Esophagus squamous epithelium (tissue), 5 donors: ENCODE measurements at places on chromosomes 5 and 9.

- DNase-seq = no peak
Measured at GRCh38 chr5:170265522-170265921, 32.1 kb downstream of the LCP2 start.

DNA sequence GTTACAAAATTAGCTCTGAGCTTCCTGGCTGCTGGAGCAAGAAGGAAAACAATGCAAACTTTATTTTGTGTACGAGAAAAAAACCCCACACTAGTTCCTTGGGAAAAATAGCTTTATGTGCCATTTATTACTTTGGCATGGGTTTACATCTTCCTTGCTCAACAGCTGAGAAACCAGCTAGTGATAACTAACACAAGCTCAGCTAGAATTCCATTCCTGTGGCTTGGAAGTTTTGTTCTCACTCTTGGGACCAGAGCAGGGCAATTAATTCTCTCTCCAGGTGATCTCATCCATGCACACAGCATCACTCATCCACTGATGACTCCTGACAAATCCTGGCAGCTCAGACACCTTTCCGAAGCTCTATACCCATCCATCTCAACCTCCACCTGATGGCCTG is 104.1 kb downstream of the CRB2 start:
- no peak for DNase-seq

DNA sequence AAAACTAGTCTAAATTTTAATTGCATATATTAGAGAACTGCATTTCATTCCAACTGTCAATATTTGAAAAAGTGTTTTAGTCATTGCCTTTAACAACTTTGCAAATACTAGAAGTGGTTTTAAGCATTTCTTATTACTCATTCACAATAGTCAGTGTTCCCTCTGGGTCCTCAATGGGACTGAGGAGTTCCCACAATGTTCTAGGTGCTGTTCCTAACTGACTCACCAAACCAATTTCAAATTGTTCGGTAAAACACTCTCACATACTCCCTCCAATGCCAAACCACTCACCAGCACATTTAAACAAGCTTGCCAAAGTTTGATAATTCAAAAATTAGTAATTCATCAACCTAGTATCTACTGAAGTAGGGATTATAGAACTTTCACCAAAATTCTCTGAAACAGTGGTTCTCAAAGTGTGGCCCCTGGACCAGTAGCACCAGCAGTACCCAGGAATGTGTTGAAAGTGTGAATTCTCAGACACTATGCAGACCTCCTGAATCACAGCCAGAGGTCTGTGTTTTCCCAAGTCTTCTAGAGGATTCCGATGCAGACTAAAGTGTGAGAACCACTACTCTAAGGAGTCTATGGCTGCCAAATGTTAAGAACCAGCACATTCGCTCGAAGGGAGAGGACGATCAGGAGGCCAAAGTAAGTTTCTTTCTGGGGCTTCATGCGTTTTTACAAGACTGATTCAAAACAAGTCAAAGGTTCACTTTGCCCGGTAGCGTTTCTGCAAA is 72.8 kb downstream of the APBA1 start:
- DNase-seq = no peak

DNA sequence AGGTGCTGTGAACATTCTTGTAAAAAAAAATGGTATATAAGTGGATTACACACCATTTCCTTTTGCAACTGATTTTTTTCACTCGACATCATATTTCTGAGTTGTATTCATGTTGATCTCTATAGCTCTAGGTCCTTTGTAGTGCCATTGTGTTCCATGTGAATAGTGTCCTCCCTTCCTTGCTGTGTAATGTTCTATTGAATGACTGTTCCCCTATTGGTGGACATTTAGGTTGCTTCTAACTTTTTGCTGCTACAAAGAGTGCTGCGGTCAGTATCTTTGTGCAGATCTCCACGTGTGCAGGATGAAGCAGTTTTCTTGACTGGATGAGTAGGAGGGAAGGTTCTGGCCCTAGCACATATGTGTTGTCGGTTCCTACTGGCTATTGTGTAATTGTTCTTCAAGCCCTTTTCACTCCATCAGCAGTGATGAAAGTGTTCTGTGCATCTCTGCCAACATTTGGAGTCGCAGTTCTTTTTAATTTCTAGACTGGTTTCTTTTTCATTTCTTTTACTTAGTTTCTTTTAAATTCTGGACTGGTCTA is 20.2 kb downstream of the DAB2IP start:
- no peak for DNase-seq

- DNase-seq = no peak
Measured at GRCh38 chr5:134584662-134585061, 48.0 kb downstream of the SAR1B start.

DNA sequence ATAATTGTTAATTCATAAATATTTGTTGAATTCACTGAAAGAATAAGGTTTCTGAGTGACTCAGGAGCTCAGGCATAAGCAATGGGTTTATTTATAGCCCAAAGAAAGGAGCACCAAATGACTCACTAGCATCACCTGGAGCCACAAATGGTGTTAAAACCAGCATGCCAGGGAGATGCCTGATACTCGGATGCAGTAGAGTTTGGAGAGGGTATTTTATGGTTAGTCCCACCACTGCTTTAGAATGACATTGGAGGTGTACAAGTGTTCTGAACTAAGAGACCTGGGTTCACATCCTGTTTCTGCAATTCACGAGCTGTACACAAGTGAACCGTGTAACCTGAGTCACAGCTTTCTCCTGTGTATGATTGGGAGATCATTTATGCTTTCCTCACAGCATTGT is 25.2 kb downstream of the CCL28 start:
- no peak for DNase-seq

DNA sequence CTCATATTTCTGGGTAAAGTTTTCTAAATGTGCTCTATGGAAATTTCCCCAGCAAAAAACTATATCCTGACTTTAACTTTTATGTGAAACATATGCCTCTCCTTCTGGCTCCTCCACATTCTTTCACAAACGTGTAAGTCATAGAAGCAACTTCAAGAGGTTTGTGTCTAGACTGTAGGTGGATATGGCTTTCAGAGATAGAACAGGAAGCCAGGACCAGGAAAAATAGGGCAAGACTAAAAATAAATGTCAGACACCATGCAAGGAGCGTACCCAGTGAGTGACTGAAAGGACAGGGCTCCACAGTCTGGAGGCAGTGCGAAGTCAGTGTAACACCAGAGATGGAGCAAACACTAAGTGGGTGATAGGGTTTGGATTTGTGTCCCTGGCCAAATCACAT is 240.7 kb downstream of the COX7C start:
- no peak for DNase-seq

DNA sequence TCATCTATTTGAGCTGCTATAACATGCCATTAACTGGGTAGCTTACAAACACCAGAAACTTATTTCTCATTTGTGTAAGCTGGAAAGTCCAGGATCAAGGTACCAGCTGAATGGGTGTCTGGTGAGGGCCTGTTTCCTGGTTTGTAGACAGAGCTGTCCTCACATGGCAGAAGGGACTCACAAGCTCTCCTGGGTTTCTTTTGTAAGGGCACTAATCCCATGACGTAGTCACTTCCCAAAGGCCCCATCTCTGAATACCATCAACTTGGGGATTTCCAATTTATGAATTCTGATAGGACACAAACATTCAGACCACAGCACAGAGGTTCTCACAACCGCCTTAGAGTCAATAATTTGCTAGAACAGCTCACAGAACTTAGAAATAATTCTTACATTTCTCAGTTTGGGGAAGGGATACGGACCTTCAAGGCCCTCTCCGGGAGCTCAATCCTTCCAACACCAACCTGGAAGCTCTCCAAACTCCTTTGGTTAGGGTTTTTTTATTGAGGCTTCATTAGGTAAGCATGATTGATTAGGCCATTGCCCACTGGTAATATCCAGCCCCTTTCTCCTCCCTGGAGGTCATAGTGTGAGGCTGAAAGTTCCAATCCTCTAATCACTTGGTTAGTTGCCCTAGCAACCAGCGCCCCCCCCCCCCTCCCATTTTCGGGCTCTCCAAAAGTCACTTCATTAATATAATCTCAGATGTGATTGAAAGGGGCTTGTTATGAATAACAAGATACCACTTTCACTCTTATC is 7.6 kb upstream of the DNAJA1 start:
- no peak for DNase-seq
